Left renal pelvis (tissue), 4 donors: ENCODE measurements at places on chromosomes 16 and 17.
A peak's percentile ranks its signal among the peaks of the same experiment; 100 is the strongest.

GRCh38 chr17:68310152-68310551 lies 18.9 kb downstream of the ARSG start:
- no peak for DNase-seq

- DNase-seq = no peak
Observed at GRCh38 chr16:74500907-74501306, 79.6 kb upstream of the CLEC18B start.

DNA sequence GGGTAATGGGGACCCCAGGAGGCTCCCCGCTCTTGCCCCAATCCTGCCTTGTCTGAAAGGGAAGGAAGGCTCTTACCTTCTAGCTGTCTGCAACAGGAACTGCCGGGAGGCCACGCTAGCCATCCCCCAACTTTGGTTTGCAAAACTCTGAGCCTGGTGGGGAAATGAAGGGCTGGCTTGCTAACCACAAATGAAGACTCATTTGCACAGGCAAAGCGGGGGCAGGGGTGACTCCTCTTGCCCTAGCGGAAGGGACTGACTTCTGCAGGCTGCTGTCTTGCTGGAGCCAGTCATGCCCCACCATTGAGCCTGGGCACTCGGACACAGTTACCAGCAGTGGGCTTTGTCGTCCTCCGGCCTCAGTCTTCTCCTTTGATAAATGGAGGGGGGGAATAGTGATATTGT lies 52.6 kb downstream of the PLCG2 start:
- DNase-seq = no peak

DNA sequence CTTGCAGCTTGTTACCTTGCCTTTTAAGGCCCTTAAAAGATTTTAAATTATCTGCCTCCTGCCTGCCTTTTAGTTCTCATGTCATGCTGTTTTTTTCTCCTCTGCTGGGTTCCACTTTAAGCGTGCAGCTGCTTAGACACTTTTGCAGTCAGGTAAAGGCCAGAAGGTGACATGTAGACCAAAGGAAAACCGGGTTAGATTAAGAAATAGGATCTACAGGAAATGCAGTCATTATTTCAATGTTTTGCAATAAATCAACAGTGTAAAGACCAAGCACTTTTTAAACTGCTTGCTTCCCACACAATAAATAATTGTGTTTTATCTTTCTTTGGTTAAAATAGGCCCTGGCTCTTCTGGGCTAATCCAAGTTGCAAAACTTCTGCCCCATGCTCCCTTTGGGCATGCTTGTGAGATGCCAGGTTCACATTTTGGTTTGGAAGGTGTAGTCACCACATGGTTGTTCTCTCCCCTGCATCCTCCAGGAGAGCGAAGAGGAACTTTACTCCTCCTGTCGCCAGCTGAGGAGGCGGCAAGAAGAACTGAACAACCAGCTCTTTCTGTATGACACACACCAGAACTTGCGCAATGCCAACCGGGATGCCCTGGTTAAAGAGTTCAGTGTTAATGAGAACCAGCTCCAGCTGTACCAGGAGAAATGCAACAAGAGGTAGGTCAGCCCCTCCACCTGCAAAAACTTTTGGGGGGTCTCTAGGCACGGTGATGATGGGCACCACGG lies 54.9 kb downstream of the SDR42E1 start:
- no peak for DNase-seq

DNA sequence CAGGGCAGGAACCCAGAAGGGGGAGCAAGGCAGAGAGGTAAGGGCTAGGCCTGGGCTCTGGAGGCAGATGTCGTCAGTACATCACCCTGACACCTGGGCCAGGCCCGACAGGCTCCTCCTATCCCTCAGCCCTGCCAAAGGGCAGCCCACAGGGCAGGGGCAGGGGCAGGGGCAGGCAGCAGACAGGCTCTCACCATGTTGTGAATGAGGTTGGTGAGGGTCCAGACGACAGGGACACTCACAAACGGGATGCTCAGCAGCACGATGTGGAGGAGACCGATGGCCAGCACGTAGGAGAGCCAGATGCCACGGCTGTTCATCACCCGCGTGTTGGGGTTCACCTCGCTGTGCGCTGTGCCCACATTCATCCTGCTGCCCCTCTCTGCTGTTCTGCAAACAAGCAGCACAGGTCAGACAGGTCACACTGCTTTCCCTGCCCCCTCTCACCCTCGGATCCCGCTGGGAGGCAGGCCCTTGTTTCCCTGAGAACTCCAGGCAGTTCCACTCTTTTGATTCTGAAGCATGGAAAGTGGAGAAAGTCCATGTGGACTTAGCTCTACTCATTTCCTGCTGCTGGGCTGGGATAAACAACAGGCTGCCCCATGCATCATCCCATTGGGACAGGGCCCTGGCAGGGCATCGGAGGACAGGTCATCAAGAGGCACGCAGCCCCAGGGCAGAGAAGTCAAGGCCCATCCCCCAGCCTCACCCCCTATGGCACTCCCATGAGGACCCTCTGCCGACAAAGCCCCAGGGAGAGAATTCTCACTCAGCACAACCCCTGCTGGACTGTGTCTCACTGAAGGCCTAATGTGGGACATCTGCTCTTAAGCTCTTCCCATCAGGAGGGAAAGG lies 3.3 kb downstream of the ORMDL3 start:
- no peak for DNase-seq

DNA sequence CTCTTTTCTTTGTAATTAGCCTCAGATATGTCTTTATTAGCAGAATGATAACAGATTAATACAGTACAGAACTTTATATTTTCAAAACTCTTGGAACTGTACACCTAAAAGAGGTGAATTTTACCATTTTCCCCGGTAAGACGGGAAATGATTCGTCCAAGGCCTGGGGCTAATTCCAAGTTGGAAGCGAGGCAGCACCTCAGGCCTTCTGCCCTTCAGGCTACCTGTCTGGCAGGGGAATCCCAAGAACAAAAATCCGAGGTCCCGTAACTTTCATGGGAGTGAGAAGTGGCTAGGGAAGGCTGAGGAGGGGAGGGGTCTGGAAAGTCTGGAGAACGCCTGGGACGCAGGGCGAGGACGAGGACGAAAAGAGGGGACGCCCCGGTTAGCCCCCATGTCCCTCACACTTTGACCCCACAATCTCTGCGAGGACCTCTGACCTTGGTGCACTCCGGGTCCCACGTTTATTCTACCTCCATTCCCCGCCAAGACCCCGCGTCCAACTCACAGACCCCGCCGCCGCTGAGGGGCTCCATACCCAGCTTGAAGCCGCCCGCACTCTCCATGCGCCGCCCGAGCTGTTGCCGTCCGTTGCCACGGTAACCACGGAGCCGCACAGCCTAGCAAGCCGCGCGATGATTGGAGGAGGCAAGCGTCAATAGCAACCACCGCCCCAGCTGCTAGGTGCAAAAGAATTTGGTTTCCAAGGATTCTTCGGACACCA lies at the start of gene HYDIN:
Gene HYDIN, minus strand, starts transcription at position 601 of the 724 bp plus-strand sequence. CDS start 43,827 bp downstream, outside the sequence.
- peak; percentile 70 for DNase-seq

GRCh38 chr16:23931199-23931598 lies 95.4 kb downstream of the PRKCB start:
- DNase-seq = no peak

DNA sequence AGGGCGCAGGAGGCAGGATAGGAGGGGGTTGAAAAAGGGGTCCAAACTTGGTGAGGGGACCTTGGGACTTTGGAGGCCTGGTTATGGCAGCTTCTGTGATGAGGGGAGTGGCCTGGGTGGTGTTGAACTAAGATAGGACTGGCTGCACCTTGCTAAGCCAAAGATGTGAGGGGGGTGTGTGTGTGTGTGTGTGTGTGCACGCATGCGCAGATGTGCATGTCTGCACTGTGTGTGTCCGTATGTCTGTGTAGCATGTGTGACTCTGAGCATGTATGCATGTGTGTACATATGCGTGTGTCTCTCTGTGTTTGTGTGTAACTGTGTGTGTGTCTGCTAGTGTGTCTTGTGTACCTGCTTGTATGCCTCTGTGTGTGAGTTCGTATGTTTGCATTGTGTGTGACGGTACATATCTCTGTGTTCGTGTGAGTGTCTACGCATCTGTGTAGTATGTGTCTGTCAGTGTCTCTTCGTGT lies 4.1 kb downstream of the SLC16A5 start:
- no peak for DNase-seq

DNA sequence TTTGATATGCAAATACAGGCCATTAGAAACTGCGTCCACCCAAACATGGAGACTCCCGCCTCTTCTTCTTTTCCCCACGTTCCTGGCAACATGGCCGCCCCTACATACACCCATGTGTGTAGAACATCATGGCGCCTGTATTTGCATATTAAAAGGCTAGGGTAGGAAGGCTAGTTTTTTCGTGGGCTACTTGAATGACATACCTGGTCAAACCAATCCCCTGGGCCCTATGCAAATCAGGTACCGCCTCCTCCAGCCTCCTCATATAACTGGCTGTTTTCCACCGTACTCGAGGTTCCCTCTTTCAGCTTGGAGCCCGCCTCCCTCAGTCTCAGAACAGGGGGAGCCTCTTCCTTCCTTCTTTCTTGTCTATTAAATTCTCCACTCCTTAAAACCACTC lies 840 bp upstream of the CD300LB start:
- DNase-seq = no peak

DNA sequence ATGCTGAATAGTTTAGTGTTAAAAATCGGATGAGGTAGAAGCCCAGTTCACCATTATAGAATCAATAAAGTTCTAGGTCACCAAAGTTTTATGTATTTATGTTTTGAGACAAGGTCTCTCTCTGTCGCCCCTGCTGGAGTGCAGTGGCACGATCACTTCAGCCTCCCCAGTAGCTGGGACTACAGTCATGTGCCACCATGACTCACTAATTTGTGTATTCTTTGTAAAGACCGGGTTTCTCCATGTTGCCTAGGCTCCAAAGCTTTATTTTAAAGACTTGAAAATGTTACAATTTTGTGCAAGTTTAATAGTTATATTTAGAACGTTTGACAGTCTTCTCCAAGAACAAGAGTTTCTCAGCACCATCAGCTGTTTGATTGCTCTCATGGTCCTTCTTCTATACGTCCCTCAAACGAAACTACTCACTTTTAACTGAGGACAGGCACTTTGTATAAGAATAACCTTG lies 32.1 kb downstream of the NDE1 start:
- no peak for DNase-seq
